Hematopoietic multipotent progenitor cell treated with erythropoietin and hydrocortisone succinate and interleukin-3 and kit ligand, for 6 days (in vitro differentiated cells): ENCODE measurements at places on chromosomes 1 and 21.

- DNase-seq: no peak
Observed at GRCh38 chr1:8367571-8368194, 49.8 kb downstream of the SLC45A1 start.

DNA sequence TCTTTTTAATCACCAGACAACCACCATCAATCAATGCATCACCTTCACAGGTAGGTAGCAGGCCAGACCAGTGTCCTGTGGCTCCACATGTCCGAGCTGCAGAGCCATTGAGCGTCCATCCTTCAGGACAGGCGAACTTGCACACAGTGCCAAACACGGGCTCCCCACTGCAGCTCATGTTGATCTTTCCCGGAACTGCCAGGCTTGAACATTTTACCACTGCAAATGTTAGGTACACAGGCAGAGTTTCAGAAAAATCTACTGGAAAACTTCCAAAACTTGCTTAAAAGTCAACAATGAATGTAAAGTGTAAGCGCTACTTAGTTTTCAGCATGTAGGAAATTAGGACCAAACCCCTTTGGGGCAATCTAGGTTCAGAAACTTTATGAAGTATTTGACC, 6.6 kb downstream of the SELE start:
- DNase-seq: no peak

GRCh38 chr1:87785386-87785785, 456.7 kb downstream of the LMO4 start:
- DNase-seq: no peak

DNA sequence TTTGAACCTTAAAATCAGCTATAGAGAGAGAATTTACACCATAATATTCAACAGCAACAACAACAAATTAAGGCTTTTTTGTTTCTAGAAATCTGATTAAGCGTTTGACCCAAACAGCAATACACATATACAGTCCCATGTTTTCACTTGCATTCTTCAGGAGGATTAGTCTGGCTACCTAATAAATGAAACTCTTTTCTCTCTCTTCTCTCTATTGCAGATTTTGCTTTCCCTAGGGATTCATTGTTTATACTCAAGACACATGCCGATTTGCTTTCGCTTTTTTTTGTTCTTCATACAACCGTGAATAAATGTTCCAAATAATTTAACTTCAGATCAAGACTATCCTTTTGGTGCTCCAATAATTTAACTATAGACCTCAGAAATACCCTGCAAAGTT, 162.4 kb upstream of the PTBP2 start:
- no peak for DNase-seq

DNA sequence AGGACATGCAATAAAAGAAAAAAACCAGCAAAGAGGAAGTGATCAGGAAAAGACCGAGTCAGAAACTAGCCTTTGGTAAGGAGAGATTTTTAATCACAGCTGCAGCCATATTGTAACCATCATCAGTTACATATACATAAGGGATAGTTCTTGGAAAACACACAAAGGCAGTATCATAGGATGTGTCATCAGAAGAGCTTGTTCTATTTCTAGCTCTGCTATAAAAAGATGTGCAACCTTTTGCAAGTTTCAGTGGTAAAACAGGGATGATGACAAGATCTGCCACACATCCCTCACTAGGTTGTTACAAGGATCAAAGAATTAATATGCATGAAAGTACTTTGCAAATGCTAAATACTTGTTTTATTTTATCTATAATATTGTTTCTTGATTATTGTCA, 342.0 kb downstream of the VAV3 start:
- no peak for DNase-seq

DNA sequence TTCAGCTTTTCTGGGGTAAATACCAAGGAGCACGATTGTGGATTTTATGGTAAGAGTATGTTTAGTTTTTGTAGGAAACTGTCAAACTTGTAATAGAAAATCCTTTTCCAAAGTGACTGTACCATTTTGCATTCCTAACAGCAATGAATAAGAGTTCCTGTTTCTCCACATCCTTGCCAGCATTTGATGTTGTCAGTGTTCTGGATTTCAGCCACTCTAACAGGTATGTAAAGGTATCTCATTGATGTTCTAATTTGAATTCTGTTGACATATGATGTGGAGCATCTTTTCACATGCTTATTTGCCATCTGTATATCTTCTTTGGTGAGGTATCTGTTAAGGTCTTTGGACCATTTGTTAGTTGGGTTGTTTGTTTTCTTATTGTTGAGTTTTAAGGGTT, 50.3 kb upstream of the RGS2 start:
- no peak for DNase-seq

DNA sequence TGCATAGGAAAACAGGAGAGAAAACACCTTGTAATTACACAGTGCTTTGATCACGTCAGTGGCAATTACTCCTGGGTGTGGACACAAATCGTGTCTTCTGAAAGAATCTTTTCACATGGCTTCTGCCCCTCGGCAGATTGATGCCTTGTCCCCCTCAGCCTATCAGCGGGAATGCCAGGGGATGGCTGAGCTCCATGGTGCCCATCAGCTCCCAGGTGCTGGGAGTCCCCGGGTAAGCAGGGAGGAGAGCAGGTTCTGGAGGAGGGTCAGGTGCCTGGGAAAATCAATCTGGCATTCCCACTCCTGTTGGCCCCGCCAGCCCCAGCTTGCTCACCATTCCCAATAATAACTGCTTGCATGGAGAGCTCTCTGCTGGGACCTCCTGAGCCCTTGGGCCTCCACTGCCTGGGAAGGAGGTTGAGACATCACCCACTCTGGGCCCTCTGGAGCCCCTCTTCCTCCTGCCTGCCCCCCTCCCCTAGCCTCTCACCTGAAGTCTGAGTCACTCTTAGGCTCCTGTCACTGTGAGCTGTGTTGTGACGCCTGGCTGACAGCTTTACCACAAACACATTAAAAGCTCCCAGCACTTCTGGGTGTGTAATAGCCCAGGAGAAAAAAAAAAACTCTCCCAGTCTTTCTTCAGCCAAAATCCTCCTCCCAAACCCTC, 4.9 kb downstream of the CAMK2N1 start:
- no peak for DNase-seq

GRCh38 chr21:41916888-41917433, 36.9 kb downstream of the C2CD2 start:
- no peak for DNase-seq

DNA sequence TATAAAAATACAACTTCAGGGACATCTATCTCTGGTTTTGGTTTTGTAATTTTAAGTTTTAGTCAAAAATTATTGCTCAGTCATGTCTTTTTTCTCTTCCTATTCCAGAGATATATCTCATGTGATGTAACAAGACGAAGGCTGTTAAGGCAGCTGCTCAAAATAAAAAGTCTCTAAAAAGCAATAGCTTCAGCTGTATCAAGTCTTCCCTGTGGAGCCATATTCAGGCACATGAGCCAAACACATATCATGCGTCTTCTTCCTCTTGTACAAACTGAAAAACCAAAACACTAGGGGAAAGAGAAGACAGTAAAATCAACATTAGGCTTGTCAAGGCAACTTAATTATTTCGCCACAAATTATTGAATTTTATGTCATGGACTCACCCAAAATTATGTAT, 240.7 kb downstream of the NRIP1 start:
- DNase-seq: no peak

DNA sequence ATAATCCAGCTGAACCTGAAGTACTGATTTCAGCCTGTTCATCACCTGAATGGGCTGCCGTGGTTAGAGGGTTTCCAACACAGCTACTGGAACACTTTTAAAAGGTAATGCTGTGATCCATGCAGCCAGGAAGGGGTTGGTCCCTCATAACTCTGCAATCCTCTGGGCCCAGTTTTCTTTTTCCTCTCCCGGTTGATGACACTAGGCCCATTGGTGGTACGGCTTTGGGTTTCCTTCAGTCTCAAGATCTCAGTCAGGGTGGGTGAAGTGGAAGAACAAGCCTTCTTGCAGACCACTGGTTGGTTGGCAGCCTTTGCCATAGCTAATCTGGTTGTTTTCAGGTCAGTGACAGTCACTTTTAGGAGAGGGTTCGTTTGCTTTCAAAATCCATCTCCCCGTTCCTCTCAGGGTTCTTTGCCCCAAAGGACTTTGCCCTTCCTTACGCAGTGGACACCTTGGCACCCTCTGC, 502 bp upstream of the SLC35A3 start:
- no peak for DNase-seq

DNA sequence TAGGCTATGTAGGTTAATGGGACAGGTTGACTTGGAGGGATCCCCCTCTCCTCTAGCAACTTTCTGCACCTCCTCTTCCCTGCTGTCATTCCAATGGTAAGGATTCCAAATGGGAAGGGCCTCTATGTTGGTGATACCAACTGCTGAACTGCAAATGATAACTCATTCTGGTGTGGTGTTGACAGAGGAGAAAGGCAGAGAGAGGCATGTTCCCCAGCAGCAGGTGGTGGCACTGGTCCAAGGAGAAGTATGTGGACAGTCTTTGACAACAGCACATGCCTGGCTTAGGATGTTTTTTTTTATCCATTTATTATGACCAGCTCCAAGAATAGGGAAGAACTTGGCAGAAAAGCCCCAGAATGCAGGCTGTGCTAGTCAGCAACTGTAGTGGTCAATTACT, 19.6 kb upstream of the SPAG17 start:
- no peak for DNase-seq

DNA sequence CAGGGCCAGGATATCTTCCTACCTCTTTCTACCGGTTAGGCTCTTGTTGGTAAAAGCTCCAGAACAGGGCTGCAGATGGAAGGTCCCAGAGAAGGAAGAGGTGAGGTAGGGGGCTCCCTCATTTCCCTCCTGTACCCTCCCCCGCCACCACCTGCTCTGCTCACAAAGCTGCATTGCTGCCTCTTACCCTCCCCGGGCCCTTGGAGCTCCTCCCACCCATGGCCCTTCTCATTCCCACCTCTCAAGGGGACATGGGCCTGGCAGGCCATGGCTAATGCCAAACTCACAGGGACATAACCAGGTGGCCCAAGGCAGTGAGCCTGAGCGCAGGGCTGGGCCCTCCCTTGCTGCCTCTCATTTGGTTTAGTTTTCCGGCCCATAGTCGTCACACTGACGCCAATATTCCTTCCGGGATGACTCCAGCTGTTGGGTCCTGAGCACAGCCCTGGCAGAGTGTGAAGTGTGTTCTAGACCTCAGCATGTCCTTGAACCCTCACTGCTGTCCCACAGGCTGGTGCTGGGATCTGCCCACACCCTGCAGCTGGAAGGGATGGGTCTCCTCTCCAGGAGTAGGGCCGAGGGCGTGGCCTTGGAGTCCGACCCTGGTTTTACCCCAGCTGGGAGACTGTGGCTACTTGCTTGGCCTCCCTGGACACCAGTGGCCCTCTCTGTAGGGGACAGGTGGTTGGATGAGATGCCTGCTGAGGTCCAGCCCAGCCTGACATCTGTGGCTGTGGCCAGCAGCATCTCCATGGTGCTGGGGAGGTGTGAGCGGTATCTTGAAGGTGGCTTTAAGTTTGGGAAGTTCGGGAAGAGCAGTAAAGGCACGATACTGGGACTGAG, 104.6 kb downstream of the ARHGEF10L start:
- DNase-seq: no peak

DNA sequence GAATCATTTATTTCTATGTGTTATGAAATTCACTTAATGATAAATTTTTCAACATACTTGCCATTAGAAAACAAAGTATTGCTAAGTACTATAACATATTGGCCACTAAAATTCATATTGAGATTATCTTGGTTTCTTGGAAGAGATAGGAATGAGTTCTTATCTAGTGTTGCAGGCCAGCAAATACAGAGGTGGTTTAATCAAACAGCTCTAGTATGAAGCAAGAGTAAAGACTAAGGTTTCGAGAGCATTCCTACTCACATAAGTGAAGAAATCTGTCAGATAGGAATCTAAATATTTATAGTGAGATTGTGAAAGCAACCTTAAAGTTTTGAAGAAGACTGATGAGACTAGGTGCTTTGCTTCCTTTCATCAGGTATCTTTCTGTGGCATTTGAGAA, 37.9 kb upstream of the FOXE3 start:
- peak; percentile 65 for DNase-seq

DNA sequence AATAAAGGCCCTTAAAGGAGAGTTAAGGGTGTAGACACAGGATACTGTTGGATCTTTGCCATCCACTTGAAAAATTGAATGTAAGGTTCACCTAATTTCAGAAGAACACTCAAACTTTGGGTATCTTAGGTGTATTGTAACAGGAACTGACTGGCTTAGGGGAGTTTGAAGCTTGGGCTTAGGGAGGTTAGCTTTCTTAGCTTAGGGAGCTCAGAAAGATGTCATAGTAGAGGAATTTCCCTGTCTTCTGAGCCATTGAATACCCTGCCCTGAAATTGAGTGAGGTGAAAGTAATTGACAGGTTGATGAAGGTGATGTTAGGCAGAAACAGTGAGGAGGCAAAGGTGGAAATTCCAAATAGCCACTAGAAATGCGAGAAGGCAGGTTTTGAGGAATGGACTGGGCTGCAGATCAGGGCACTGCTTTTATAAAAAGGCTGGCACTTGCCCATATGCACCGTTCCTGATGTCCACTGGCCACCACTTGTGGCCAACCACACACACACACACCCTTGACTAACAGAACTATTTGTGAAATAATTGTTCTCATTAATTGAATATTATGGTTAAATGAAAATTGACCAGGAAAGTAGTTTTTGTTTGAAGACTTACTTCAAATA, 16.5 kb downstream of the BACH1 start:
- no peak for DNase-seq

GRCh38 chr1:238465449-238465848, 574.7 kb upstream of the ZP4 start:
- DNase-seq: no peak

DNA sequence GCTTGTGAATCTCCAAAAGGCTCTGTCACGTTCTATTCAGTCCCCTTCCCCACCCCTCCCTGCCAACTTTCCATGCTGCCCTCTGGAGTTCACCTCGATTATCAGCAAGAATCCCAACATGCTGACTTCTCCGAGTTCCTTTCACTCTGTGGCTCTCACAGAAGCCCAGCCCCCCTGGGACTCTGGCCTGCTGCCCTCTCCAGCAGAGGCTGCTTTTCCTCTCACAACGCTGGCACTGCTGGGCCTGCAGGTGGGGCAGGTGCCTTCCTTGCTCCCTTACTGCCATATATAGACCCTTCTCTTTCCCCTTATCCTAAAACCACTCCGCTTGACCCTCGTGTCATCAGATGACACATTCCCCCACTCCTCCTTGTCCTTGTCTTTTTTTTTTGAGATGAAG, 10.2 kb upstream of the RNF186 start:
- no peak for DNase-seq

DNA sequence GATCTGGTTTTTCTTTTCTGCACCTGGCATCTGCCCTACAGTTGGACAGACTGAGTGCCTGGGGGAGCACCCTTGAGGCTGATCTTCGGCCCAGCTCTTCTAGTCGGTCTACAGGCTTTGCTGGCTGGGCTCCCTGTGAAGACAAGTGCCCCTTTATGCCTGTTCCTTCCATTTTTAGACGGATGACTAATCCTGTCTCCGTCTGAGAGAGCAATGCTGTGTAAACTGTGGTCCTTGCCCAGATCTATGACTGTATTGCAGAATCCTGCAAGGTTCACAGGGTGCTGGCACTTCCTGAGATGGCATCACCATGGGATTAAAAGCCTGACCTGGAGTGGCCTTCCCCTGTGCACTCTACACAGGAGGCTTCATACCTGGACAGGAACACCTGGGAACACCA, 47.6 kb upstream of the SAMD13 start:
- DNase-seq: no peak

DNA sequence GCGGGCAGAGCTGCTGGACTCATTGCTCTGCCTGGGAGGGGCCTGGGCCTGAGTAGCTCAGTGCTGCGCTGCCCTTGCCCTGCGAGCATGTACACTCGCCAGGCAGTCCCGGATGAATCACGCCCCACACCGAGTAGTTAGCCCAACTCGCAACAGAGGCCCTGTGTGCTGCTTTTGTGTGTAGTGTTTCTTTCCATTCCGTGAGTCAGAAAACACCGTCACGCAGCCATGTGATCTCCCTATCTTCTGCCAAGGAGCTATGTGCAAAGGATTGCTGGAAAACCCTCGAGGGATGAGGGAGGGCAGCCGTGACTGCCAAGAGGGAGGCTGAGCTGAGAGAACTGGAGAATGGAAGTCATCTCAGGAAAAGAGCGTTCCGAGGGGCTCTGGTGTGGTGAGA, 37.3 kb downstream of the NENF start:
- no peak for DNase-seq
